ENCODE measurements at places on chromosomes 11 and 22.

DNA sequence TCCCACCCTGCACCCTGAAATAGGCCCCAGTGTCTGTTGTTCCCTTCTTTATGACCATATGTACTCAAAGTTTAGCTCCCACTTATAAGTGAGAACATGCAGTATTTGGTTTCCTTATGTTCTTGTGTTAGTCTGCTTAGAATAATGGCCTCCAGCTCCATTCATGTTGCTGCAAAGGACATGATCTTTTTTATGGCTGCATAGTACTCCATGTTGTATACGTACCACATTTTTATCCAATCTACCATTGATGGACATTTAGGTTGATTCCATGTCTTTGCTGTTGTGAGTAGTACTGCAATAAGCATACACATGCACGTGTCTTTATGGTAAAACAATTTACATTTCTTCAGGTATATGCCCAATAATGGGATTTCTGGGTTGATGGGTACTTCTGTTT, 59.4 kb upstream of the ANGPTL5 start:
- DNase-seq, result no peak

DNA sequence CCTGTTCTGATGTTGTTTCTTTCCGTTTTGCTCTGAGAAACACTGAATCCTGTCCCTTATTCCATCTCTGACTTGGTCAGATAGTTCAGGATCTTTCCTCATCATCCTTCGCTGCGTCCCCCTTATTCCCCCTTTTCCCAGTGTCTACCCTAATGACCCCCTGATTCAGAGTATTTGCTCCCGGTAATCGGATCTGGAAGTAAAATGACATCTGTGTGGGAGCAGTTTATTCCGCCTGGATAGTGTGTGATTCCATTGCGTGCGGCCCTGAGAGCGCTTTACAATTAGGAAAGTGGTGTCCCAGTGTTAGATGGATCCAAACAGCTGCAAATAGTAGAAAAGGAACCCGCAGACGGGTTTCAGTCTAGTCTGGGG, 606 bp downstream of the DRG1 start:
- no peak for DNase-seq

- DNase-seq, result no peak
Observed at GRCh38 chr11:120324932-120325810, at the start of gene TLCD5. TLCD5 (plus strand) TSS chr11:120325299; CDS start chr11:120327442, 2,143 bp downstream.

- DNase-seq, result no peak
Observed at GRCh38 chr22:31210556-31211421, 1.3 kb upstream of the LIMK2 start.

- no peak for DNase-seq
Observed at GRCh38 chr11:64866173-64866491, 12.3 kb downstream of the EHD1 start.

GRCh38 chr11:2135018-2135569, 4.1 kb downstream of the IGF2 start:
- DNase-seq, result no peak

- DNase-seq, result no peak
Observed at GRCh38 chr11:104380358-104380757, 216.4 kb upstream of the PDGFD start.

DNA sequence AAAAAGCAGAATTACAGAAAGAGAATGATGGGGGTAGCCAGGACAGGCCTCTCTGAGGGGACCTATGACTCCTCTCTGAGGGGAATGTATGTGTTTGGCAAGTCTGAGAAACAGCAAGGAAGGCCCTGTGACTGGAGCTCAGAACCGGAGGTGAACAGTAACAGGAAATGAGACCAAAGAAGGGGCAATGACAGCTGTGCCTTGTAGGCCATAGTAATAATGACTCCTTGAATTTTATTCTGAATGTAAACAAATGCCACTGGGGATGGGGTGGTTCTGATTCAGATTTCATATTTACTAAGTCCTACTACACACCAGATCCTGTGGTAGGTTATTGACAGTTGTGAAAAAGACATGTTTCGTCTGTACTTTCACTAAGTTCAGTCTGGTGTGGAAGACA, 52.8 kb upstream of the APOA1 start:
- DNase-seq, result peak; percentile 6

GRCh38 chr11:57095417-57095816, 86.3 kb upstream of the LRRC55 start:
- DNase-seq, result no peak

DNA sequence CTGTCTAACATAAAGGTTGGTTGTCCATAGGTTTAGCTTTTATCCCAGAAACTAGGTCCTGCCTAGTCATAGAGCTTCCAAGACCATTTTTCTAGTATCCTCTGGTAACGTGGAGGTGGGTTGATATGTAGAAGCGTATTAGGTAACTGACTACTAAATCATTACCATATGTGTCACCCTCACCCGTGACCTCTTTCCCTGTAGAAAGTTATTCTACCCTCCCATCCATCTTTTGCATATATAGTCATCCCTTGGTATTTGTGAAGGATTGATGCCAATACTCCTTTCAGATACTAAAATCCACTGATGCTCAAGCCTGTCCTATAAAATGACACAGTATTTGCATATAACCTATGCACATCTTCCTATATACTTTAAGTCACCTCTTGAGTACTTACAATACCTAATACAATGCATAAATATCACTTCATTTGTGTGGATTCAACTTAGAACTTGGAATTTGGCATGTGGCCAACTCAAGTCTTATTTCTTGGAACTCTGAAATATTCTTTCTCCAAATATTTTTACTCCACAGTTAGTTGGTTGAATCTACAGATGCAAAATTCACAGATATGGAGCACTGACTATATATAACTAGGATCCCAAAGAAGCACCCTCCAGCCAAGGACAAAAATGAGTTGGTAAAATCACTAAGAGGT, 497.0 kb upstream of the TENM4 start:
- DNase-seq, result no peak

DNA sequence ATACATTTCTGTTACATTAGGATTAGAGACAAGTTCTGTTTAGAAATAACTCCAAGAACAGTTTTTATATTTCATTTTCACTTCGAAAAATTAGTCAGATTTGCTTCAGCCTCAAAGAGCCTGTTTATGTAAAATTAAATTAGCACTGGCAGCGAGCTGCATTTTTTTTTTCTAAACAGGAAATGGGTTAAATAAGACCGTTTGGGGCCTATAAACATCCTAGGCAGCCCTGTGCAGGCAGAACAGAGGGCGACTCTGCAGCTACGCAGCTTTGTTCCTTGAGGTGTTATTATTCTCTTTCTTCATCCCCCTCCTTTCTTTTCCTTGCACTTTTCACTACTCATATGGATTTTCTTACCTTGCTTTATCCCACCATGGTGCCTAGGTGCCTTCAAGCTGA, 48.7 kb downstream of the CWC15 start:
- no peak for DNase-seq

- DNase-seq, result no peak
Observed at GRCh38 chr11:6968816-6969215, 42.6 kb downstream of the ZNF215 start.

DNA sequence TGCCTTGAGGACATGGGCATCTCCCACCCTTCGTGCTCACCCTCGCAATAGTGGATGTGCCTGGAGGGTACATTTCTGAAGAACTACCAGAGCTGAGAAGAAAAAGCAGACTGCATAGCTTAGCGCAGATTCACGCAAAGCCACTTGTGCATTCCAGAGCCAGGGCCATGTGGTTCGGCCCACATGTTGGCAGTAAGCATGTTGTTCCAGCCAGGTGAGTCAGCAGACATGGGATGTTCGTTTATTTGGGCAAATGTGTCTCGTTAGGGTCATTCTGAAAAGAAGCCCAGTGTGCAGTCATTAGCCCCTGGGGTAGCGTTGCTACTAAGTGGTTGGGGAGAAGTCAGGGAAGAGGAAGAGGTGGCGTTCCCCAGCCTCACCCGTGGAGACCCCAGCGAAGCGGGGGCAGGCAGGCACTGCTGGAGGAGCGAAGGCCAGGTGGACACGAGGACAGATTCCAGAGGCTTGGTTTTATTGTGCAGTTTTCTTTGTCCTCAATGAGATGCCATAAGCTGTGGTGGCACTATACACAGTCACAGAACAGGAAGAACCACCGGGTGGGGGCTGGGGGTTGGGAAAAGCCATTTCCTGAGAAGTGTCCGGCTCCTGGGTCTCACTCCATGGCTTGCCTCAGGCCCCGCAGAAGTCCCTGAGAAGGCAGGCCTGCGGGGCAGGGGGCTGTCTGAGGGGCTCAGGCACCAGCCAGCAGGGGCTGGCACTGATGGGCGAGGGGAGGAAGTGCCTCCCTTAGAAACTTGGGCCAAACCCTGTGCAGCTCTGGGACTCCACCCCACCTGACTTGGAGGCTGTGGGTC, 5.0 kb downstream of the THY1 start:
- DNase-seq, result no peak

DNA sequence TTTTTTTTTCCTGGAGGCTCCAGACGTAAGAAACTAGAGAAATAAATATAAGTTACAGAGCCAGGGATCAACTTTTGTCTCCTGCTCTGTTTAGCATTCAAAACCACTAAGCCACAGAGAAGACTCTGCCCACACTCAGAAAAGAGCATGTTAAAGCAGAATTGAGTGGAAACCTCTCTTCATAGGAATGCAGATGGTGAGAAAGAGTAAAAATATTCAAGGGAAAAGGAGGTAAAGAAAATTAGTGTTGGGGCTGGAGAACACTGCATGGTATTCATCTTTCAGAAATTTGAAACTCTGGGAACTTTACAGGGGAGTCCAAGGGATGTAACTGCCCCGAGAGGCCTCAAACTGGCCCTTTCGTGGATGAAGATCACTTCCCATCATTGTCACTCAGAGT, 65.1 kb downstream of the CLMP start:
- DNase-seq, result no peak

GRCh38 chr11:93963072-93963471, 58.1 kb upstream of the HEPHL1 start:
- no peak for DNase-seq
